WTC11 (cell line): ENCODE measurements at places on chromosomes 5 and 9.

DNA sequence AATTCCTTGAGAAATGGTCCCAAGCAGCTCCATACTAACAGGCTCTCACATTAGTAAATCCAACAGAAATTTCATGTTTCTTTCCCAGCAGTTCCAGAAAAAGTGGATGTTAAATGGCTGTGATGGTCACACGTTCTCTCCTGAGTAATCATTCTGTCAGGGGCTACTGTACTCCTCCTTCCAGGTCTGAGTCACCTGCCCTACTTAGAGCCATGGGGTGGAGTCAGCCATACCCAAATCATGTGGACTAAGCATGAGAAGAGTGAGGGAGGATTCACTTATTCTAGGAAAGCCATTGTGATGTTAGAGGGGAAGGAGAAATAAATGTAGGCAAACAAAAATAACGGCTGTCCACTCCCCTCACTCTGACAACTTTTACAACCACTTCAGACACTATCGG lies 547.2 kb downstream of the CSNK1G3 start:
- H3K36me3 ChIP-seq, result peaks cover 5% of the 10 kb centered on the region; the same call in 1 of the 2 replicates
- H3K4me3 ChIP-seq, result no peak overlapping the region
- no peak for DNase-seq
- H3K4me1 ChIP-seq, result no peaks in the 10 kb centered on the region
- H3K27me3 ChIP-seq, result no peaks in the 10 kb centered on the region
- no peak overlapping the region for H3K27ac ChIP-seq

- no peak for DNase-seq
- H3K4me1 ChIP-seq, result peaks cover 24% of the 10 kb centered on the region
- H3K27ac ChIP-seq, result no peak overlapping the region
- no peaks in the 10 kb centered on the region for H3K27me3 ChIP-seq
- H3K36me3 ChIP-seq, result peaks cover under 1% of the 10 kb centered on the region
Observed at GRCh38 chr5:161233553-161233952, 313.0 kb downstream of the GABRB2 start.

DNA sequence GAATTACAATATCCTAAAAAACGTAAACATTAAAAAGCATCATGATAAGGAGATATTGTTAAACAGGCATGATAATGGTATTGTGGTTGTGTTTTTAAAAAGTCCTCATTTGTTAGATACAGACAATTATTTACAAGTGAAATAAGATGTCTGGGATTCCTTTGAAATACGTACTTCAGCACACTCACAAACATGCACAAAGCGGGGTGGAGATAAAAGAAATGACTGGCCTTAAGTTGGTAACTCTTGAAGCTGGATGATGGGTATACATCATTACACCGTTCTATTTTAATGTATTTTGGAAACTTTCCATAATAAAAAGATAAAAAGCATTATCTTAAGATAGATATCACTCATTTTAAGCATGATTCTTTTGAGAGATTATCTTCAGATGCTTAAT lies 1.0 kb downstream of the FAM200C start:
- H3K4me1 ChIP-seq, result peaks cover 13% of the 10 kb centered on the region
- H3K4me3 ChIP-seq, result peak overlapping the region; percentile 88
- H3K27me3 ChIP-seq, result no peaks in the 10 kb centered on the region; the same call in 1 of the 2 replicates
- peaks cover 10% of the 10 kb centered on the region for H3K36me3 ChIP-seq
- no peak overlapping the region for H3K27ac ChIP-seq

DNA sequence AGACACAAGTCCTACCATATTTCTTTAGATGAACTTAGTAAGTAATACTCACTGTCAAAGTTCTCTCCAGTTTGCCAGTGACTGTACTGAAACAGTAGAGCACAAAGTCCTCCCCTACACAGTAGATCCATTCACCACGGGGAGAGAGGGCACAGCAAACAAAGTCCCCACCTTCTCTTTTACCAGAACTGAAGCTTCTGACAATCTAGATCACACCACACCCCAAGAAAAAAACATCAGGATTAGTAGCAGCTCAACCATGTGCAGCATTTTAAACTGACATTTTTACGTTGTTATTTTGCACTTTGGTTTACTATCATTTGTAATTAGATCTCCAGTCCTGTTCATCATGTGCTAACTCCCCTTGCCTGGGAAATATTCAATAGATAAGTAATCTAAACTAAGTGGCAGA lies 23.0 kb downstream of the DNAJA1 start:
- H3K4me3 ChIP-seq, result no peak overlapping the region
- H3K36me3 ChIP-seq, result peaks cover 48% of the 10 kb centered on the region
- H3K27me3 ChIP-seq, result no peaks in the 10 kb centered on the region
- peaks cover 17% of the 10 kb centered on the region for H3K4me1 ChIP-seq

- no peak overlapping the region; the same call in 1 of the 2 replicates for H3K4me3 ChIP-seq
- peaks cover 38% of the 10 kb centered on the region for H3K36me3 ChIP-seq
- no peak for DNase-seq
- H3K27me3 ChIP-seq, result no peaks in the 10 kb centered on the region
Observed at GRCh38 chr5:57181154-57181553, 7.3 kb downstream of the GPBP1 start.

- no peak for DNase-seq
- peaks cover 34% of the 10 kb centered on the region for H3K4me1 ChIP-seq
- H3K4me3 ChIP-seq, result no peak overlapping the region
- no peaks in the 10 kb centered on the region for H3K27me3 ChIP-seq
Observed at GRCh38 chr9:75958226-75958625, 67.8 kb downstream of the PCSK5 start.

DNA sequence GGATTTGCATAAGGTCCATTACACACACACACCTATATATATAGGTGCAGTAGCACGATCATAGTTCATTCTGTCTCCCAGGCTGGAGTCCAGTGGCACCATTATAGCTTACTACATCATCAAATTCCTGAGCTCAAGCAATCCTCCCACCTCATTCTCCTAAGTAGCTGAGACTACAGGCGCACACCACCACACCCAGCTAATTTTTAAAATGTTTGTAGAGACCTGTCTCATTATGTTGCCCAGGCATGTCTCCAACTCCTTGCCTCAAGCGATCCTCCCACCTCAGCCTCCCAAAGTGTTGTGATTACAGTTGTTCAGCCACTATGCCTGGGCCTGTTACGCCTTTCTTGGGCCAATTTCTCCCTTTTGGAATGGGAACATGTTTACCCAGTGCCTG lies 39.7 kb downstream of the DNAJB5 start:
- H3K36me3 ChIP-seq, result peaks cover 55% of the 10 kb centered on the region
- H3K4me3 ChIP-seq, result no peak overlapping the region
- H3K27me3 ChIP-seq, result peaks cover 6% of the 10 kb centered on the region

- no peak overlapping the region for H3K27ac ChIP-seq
- no peak for DNase-seq
- peaks cover 47% of the 10 kb centered on the region for H3K36me3 ChIP-seq
- no peaks in the 10 kb centered on the region for H3K4me1 ChIP-seq
- no peaks in the 10 kb centered on the region for H3K27me3 ChIP-seq
Observed at GRCh38 chr5:65790371-65791163, 68.6 kb downstream of the NLN start.

DNA sequence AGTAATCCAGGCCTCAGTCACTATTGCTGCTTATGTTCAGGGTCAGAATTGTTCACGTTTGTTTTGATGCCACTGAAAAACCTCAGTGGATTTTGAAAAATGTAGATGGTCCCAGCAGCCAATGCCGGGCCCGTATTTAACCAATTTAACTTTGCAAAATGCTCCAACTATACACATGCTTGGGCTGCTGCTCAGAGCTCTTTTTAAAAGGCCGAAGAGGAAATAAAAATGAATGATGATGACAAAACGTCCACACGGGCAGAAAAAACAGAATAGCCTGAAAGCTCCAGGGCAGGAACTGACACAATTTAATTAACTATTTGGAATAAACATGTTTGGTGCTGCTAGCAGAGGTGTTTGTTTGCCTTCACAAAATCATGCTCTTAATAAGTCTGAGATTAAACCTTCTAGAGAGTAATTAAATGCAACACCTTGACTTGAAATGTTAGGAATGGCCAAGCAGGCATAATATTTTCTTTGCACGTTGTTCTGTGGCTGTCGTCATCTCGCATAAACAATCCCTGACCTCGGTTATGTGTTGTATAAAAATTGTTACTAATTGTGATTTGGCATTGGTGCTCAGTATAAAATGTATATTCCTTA lies 152.7 kb downstream of the SLIT3 start:
- H3K4me3 ChIP-seq, result no peak overlapping the region
- H3K27me3 ChIP-seq, result no peaks in the 10 kb centered on the region
- DNase-seq, result no peak

- H3K27ac ChIP-seq, result no peak overlapping the region
- no peaks in the 10 kb centered on the region for H3K4me1 ChIP-seq
- H3K4me3 ChIP-seq, result no peak overlapping the region
- no peak for DNase-seq
Observed at GRCh38 chr9:122567901-122568300, 15.0 kb downstream of the OR1N2 start.

DNA sequence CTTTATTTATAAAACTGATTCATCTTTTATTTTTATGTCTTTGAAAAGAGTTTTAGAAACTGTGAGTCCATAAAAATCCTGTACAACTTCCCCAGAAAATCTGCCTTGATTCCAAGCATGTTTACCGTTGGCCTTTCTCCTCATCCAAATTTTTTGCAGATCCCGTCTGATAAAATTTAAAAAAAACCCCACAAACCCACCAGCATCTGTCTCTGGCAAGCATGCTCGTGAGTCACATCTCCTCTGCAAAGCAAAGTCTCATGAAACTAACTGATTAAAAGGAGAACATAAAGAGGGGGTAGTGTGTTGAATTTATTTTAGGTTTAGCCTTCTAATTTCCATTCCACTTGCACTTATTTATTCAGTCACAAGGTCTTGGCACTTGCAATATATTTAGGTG lies 109.4 kb downstream of the MAT2B start:
- no peak for DNase-seq
- no peaks in the 10 kb centered on the region; the same call in 1 of the 2 replicates for H3K27me3 ChIP-seq
- no peak overlapping the region for H3K27ac ChIP-seq
- H3K4me3 ChIP-seq, result no peak overlapping the region
- no peaks in the 10 kb centered on the region for H3K4me1 ChIP-seq
- no peaks in the 10 kb centered on the region for H3K36me3 ChIP-seq

- DNase-seq, result no peak
- peak overlapping the region; percentile 50 for H3K4me3 ChIP-seq
- no peak overlapping the region for H3K27ac ChIP-seq
- H3K36me3 ChIP-seq, result no peaks in the 10 kb centered on the region
- peaks cover 15% of the 10 kb centered on the region for H3K4me1 ChIP-seq
Observed at GRCh38 chr5:493119-493701, 31.0 kb downstream of the SLC9A3 start.

GRCh38 chr5:95673081-95673480 lies 9.7 kb downstream of the SPATA9 start:
- H3K36me3 ChIP-seq, result no peaks in the 10 kb centered on the region
- H3K27ac ChIP-seq, result no peak overlapping the region
- 0 out of 2 replicates have a peak, but pooled peaks cover 4% of the 10 kb centered on the region for H3K4me1 ChIP-seq
- no peak overlapping the region for H3K4me3 ChIP-seq
- H3K27me3 ChIP-seq, result no peaks in the 10 kb centered on the region

GRCh38 chr9:91302831-91303230 lies 58.9 kb downstream of the AUH start:
- H3K36me3 ChIP-seq, result no peaks in the 10 kb centered on the region
- no peak overlapping the region for H3K27ac ChIP-seq
- no peak overlapping the region for H3K4me3 ChIP-seq
- H3K27me3 ChIP-seq, result no peaks in the 10 kb centered on the region
- DNase-seq, result no peak

- peaks cover 28% of the 10 kb centered on the region for H3K4me1 ChIP-seq
- no peaks in the 10 kb centered on the region for H3K27me3 ChIP-seq
- H3K36me3 ChIP-seq, result peaks cover 60% of the 10 kb centered on the region
Observed at GRCh38 chr9:130629443-130630070, 34.8 kb upstream of the PRDM12 start.

DNA sequence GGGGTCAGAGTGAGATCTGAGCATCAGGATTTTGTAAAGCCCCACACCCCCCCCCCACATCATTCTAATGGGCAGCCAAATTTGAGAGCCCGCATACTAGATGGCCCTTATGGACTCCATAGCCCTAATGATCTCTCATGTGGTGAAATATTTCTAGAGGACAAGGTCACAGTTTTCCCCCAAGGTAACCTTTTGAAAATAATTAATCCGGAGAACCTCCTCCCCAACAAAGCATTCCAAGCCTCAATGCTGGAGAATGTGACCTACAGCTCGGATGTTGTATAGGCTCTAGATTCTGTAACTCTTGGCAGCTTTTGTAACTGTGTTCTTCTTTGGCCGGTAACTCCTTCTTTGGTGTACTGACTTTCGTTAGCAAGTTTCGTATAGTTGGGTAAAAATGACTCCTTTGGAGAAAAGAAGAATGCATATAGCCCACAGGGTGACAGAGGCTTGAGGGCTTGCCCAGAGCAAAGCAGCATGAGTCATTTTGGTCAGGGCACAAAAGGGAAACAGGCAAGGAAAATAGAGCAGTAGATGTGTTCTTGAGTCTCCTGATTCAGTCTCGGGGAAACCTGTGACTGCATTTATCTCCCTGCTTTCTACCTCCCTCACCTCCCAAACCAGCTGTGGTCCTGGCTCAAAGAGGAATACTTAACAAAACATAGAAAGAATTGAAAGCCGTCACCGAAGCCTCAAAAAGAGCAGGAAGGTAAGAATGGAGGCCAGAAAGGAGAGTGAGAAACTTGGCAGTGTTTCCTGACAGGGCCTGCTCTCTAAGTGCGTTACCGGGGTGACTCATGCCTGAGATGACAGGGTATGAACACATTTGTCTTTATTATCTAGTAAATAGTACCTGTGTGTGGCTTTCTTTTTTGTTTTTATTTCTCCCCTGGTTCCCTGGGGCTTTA lies 6.6 kb upstream of the XPA start:
- 0 out of 2 replicates have a peak, but pooled peaks cover 4% of the 10 kb centered on the region for H3K4me1 ChIP-seq
- H3K36me3 ChIP-seq, result no peaks in the 10 kb centered on the region
- H3K4me3 ChIP-seq, result no peak overlapping the region

DNA sequence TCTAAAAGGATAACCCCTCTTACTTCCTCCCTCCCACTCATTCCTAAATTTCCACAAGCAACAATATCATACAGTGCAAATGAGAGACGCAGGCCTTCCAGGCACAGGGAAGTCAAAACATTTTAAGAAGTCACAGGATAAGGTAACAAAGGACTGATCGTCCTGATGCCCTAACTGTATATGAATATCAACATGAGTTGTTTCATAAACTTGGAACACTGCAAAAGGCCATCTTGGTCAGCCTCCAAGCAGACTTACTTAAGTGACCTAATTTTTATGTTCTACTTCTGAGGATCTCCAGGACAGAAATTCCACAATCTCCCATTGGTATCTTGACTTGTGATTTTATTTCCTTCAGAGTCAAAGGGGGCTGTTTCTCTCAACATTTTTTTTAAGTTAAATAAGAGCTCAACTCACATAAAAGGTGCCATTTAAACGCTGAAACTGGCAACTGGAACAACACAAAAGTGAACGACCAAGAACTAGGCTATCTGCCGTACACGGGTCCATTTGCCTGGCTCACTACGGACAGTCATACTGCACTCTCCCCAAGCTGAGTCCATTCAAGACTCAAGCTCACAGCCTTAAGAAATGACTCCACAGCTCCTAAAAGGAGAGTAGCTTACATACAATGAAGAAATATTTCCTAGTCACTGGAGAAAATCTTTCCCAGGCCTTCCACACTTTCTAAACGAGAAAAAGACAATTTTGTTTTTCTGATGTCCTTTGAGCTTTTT lies 71.3 kb downstream of the LHFPL2 start:
- no peaks in the 10 kb centered on the region for H3K27me3 ChIP-seq
- peaks cover 32% of the 10 kb centered on the region for H3K4me1 ChIP-seq
- H3K36me3 ChIP-seq, result peaks cover 11% of the 10 kb centered on the region
- no peak overlapping the region for H3K4me3 ChIP-seq
- peak overlapping the region; percentile 12 for H3K27ac ChIP-seq
